T-cell (primary cell): ENCODE measurements at places on chromosomes 3 and 15. TPM values are rescaled to one million over a fixed set of nuclear protein-coding genes. Genes with fewer than 3 reads are reported as not detected.

Gene PAQR9
- total RNA-seq: not detected

Gene MCF2L2
- 8.1 TPM for total RNA-seq

Gene CMTM7
- 40.7 TPM for total RNA-seq

Gene C3orf85
- not detected for total RNA-seq

Gene GOLGA6D
- not detected for total RNA-seq

Gene IRAK2
- total RNA-seq: 4.2 TPM

Gene DTX3L
- 35.1 TPM for total RNA-seq

Gene POLQ
- total RNA-seq: 0.36 TPM

Gene HDC
- total RNA-seq: 4.2 TPM

Gene MYL3
- not detected for total RNA-seq

Gene IL5RA
- 0.43 TPM for total RNA-seq

Gene CHRM5
- not detected for total RNA-seq

Gene DLEC1
- 20.1 TPM for total RNA-seq

Gene AADAC
- total RNA-seq: 0.20 TPM
